Large intestine (tissue), 12 donors: ENCODE measurements at places on chromosomes 12 and 14. TPM values are rescaled to one million over a fixed set of nuclear protein-coding genes. Genes with fewer than 3 reads are reported as not detected.

The GPR162 gene
- 7.9 TPM for polyA plus RNA-seq

GRCh38 chr14:101219896-101220703 is 316.6 kb upstream of the RTL1 start:
- H3K27ac ChIP-seq, result no peak overlapping the region
- H3K4me1 ChIP-seq, result peaks cover 60% of the 10 kb centered on the region
- DNase-seq, result no peak

GRCh38 chr12:103801709-103802585 is 39.1 kb downstream of the NT5DC3 start:
- peaks cover 2% of the 10 kb centered on the region for H3K36me3 ChIP-seq
- H3K27me3 ChIP-seq, result no peaks in the 10 kb centered on the region
- H3K4me1 ChIP-seq, result peaks cover 22% of the 10 kb centered on the region

The PLBD1 gene
- polyA plus RNA-seq, result 37.9 TPM

- DNase-seq, result no peak
- H3K27ac ChIP-seq, result no peak overlapping the region
- no peaks in the 10 kb centered on the region for H3K27me3 ChIP-seq
- H3K4me1 ChIP-seq, result no peaks in the 10 kb centered on the region
- no peaks in the 10 kb centered on the region for H3K36me3 ChIP-seq
These were observed 41.9 kb downstream of the SLC38A4 start for GRCh38 chr12:46783871-46784270.

DNA sequence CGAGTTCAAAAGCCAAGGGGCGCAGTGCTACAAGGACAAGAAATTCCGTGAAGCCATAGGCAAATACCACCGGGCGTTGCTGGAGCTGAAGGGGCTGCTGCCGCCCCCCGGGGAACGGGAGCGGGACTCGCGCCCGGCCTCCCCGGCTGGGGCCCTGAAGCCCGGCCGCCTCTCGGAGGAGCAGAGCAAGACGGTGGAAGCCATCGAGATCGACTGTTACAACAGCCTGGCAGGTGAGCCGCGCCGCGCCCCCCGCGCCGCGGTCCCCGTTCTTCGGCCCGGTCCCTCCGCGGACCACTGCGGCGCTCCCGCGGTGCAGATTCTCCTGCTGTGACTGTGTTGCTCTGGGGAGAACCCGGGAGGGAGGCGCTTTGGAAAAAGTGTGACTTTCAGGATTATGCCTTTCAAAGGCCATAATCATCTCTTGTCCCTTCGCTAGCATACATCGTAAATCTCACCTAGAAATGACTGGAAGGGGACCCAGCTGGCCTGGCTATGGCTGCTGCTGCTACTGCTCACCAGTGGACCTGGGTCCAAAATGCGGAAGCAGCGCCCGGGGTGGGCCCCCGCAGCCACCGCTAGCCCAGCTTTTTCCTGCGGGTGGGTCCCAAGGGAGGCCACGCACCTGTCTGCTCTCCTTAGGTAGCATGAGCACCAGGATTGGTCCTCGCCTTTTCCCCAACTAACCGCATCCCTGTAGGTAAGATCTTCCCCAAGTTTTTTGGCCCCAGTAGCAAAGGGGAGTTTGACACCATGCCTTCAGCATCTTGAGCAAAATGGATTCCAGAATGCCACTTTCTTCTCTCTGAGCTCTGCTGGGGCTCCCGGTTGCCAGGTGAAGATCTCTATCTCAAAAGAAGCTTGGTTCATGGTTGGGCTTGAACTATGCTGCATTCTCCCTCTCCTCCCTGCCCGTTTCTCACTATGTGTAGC is 853 bp downstream of the TTC9 start:
- no peaks in the 10 kb centered on the region for H3K36me3 ChIP-seq
- no peak for DNase-seq
- H3K4me1 ChIP-seq, result no peaks in the 10 kb centered on the region
- peak overlapping the region; percentile 40 for H3K4me3 ChIP-seq

The BIN2 gene
- polyA plus RNA-seq, result 7.0 TPM

The B3GNT4 gene
- 1.8 TPM for polyA plus RNA-seq

GRCh38 chr14:58792416-58792815 is 154.7 kb downstream of the DACT1 start:
- H3K4me1 ChIP-seq, result peaks cover 9% of the 10 kb centered on the region
- H3K36me3 ChIP-seq, result no peaks in the 10 kb centered on the region
- no peak for DNase-seq
- H3K27ac ChIP-seq, result no peak overlapping the region
- H3K4me3 ChIP-seq, result no peak overlapping the region
- H3K27me3 ChIP-seq, result no peaks in the 10 kb centered on the region

The ACACB gene
- 11.9 TPM for polyA plus RNA-seq

DNA sequence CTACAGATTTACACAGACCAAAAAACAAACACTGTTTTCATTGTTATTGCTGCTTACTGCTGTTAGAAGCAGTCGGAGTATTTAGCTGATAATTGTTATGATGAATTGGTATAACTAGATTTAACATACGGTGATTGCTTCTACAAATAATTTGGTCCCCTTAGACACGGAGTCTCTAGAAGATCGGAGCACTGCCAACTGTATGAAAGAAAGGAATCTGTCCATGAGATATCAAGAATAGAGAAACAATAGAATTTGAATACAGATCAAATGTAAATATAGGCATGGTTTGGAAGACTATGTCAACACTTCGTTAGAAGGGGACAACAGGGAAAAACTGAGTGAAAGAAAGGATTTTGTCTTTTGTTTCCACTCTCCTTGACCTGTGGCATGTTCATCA is 110.9 kb downstream of the PPP2R5E start:
- H3K4me3 ChIP-seq, result no peak overlapping the region
- H3K4me1 ChIP-seq, result peaks cover 11% of the 10 kb centered on the region
- H3K27ac ChIP-seq, result no peak overlapping the region
- DNase-seq, result no peak

DNA sequence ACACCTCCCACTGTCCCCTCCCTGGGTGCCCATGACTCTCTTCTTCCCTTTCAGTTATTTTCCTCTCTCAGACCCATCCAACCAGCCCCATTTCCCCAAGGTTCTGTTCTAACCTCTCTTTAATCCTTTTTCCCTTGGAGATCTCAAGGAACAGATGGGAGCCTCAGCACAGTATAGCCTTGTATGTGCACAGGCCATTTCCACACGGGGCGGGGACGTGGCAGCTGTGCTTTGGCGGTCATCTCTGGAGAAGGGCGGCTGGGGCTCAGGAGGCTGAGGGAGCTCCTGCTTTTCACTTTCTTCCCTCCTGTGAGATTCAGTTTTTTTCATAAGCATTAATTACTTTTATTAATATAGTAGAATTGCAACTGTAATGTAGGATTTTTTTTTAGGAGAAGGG is 212.2 kb downstream of the ZFP36L1 start:
- no peaks in the 10 kb centered on the region for H3K36me3 ChIP-seq
- H3K4me3 ChIP-seq, result no peak overlapping the region
- no peaks in the 10 kb centered on the region for H3K27me3 ChIP-seq
- no peak overlapping the region for H3K27ac ChIP-seq

The LTBP2 gene
- polyA plus RNA-seq, result 3.5 TPM

The TPPP2 gene
- polyA plus RNA-seq, result 0.16 TPM

DNA sequence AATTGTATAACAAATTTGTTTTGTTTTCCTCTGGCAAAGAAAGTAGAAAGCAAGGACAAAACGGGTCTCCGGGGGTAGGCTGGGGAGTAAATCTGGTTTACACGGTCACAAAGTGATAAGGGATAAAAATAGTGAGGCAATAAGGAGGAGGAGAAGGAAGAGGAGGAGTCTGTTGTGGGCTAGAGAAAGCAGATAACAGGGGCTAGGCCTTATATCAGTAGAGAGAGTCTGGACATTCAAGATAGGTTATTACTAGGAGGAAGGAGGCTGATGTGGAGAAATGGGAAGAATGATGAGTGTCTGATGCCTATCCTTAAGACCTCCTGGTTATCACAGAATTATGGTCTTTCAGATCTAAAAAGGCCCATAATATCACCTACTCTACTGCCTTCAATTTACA is 83.2 kb upstream of the SSTR1 start:
- no peaks in the 10 kb centered on the region for H3K36me3 ChIP-seq
- no peak overlapping the region for H3K4me3 ChIP-seq
- no peaks in the 10 kb centered on the region for H3K27me3 ChIP-seq
- no peak for DNase-seq
